ENCODE measurements at places on chromosomes 3 and 15.

DNA sequence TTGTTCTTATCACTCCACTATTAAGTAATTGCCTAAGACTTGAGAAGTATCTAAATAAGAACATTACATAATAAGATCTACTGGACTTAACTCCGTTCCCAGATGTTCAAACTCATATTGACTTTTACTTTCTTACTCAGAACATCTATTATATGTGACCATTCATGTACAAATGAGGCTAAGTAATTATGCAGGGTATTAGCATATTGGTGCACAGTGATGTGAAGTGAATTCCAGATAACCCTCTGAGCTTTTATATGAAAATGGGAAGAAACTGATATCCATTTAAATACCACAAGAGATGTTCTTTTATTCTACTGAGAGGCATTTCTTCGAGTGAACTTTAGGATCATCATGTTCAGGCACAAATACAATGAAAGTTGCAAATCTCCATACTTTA lies 135.7 kb downstream of the ZPLD1 start:
- DNase-seq: no peak

DNA sequence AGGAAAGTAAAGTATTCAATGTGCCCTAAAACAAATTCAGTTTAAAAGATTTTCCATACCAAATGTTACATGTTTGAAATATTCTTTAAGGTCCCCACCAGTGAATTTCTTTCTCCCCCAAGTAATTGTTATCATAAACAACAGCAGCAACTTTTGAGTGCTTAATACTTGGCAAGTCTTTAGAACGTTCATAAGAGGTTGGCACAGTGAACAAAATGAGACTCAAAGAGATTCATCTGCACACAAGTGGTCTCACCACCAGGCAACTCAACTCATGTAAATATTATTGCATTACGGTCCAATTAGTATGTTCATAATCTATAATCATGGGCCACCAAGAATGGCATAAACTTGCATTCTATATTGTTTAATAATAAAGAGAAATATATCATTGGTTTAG lies 98.7 kb downstream of the TBL1XR1 start:
- DNase-seq: no peak

DNA sequence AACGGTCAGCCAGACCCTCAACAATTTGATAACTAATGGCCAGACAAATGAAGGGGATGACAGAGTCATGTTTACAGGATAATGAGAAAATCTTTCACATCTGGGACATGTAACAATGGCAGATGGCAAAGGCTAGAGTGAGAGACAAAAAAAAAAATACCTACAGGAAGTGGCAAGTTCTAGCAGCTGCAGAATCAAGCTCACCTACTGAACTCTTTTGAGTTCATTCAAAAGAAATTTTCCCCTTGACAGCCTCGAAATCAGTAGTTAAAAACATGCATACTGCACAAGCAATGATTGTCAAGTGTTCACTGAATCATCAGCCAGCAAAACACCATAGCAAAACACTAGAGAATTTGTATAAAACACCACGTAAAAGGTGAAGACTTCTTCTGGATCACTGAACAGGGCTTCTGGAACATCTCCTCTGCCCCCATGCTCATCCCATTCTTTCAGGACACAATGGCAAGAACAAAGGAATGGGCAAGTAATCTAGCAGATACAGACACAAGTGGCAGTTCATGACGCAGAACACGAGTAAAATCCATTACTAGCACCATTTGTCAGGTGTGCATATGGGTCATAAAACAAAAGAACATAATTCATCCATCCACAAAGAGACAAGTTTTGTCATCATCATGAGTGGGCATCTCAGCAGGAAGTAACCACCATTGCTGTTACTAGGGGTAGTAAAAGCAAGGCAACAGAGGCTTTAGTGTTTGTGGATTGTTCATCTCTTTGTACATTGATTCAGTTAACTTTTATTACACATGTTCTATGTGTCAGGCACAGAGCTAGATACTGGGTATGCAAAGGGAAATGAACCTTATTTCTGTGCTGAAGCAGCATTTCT lies 13.8 kb upstream of the KCNMB2 start:
- DNase-seq: no peak

GRCh38 chr3:124263168-124263567 lies 271.2 kb upstream of the ROPN1 start:
- DNase-seq: no peak

DNA sequence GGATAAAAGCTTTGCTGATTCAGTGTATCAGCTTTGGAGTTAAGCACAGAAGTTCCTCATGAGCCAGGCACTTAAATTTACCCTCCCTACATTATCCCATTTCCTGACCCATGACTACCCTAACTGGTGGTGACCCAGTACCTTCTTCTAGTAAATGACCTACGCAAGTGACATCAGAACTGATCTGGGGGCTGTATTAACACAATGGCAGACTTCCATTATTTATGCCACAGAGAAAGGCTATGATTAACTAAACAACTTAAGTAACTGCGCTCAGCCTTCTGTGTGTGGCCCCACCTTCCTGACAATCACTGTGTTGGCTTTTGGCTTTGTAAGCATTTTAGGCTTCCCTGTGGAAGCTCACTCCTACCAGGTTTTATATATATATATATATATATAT lies 1.9 kb downstream of the MB21D2 start:
- DNase-seq: no peak

GRCh38 chr15:62832231-62832630 lies 210.3 kb upstream of the TPM1 start:
- DNase-seq: no peak

GRCh38 chr3:58066842-58067241 lies 58.6 kb downstream of the FLNB start:
- DNase-seq: no peak

- DNase-seq: no peak
Observed at GRCh38 chr3:25479727-25480010, 51.6 kb downstream of the RARB start.

DNA sequence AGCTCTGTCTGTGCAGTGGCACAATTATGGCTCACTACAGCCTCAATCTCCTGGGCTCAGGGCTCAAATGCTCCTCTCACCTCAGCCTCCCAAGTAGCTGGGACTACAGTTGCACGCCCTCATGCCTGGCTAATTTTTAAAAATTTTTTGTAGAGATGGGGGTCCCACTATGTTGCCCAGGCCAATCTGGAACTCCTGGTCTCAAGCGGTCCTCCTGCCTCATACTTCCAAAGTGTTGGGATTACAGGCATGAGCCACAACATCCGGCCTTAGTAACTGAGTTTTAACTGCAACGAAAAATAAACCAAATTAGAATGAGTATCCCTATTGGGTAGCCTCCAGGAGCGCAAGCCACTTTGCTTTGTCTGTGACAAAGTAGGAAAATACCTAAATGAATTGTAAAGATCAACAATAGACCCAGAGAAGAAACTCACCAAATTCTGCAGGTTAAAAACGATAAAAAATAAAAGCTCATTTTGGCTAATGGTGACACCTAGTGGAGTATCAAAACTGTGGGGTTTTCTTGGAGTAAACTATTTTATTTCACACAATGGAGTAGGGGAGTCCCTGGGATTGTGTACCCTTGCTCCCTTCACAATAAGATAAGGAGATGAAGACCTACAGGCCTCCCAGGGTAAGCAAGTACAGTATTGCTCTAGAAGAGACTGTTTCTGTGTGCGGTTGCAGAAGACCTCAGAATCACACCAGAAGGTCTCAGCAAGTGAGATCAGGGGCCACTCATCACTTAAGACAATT lies 21.0 kb upstream of the CA12 start:
- peak; percentile 45 for DNase-seq

DNA sequence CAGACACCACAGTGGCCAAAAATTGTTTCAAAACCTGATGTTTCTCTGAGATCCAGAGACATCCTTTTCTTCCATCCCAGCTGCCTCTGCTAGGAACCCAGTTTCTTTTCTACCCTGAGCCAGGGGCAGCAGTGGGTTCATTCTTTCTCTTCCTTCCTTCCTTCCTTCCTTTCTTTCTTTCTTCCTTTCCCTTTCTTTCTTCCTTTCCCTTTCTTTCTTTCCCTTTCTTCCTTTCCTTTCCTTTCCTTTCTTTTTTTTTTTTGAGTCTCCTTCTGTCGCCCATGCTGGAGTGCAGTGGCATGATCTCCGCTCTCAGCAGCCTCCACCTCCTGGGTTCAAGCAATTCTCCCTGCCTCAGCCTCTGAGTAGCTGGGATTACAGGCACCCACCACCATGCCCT lies 30.7 kb upstream of the COPG1 start:
- DNase-seq: no peak

GRCh38 chr3:118075873-118076272 lies 958.8 kb downstream of the IGSF11 start:
- no peak for DNase-seq

- DNase-seq: no peak
Observed at GRCh38 chr3:8223766-8224165, 277.9 kb upstream of the LMCD1 start.

- DNase-seq: no peak
Observed at GRCh38 chr15:70514251-70514650, 249.1 kb downstream of the UACA start.

DNA sequence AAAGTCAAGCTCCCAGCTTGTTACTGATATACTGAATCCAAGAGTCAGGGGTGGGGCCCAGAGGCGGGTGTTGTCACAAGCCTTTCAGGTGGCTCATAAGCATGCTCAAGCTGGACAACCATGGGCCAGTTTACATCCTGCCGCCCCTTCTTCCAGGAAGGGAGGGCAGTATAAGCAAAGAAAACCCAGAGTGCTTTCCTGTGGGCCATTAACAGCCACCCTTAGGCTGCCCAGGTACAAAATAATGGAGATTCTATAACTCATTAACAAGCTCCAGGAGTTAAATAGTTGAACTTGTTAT lies 183.2 kb downstream of the NTRK3 start:
- DNase-seq: no peak

GRCh38 chr3:175057401-175057800 lies 198.3 kb downstream of the NAALADL2 start:
- no peak for DNase-seq

DNA sequence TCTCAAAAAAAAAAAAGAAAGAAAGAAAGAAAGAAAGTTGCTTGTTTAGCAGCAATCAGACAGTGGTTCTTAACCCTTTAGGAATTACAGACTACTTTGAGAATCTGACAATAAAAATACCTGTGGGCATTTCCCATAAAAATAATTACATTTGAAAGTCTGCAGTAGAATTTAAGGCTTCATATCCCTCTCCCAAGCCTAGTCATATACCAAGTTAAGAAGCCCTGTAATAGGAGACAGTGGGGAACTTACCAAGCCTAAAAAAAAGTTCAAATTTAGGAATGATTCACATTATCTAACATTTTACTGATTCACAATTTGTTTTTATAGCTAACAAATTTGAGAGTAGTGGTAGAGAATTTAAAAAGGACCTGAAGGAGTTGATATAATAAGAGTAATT lies 47.5 kb downstream of the LRRFIP2 start:
- DNase-seq: no peak

DNA sequence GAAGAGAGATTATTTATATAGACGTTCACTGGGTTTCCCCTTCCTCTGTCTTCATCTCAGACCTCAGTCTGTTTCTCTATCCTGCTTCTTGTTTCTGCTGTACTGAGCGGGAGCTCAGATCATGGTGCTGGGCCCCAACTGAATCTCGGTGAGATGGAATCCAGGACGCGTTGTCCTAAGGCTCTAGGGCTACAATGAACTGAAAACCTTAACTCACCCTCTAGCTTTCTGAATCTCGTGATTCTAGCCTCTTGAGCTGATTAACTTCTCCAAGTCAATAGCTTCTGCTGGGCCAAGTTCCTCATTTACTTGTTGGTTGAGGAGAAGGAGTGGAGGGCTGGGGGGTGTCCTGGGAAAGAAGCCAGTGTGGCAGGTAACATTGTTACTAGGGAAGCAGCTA lies 32.7 kb upstream of the MAP3K13 start:
- DNase-seq: no peak

GRCh38 chr15:71708741-71709140 lies 101.6 kb upstream of the NR2E3 start:
- DNase-seq: no peak

- no peak for DNase-seq
Observed at GRCh38 chr3:126957776-126958637, 24.9 kb upstream of the PLXNA1 start.

DNA sequence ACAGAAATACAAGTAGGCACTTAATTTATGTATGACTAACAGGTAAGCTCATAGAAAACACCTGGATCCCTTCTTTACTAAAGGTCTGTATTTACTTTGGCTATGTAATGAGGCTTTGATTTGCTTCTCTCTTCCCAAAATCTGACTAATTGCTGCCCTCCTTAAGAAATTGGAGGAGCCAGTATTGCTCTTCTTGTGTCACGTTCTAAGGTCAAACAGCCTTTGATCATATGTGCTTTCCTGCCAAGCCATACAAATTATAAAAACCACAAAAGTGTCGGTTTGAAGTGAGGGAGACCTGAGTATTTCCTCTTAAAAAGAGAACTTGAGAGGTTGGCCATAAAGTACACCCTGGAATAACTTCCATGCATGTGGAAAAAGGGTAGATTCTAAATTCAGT lies 112.1 kb upstream of the MB21D2 start:
- DNase-seq: no peak

DNA sequence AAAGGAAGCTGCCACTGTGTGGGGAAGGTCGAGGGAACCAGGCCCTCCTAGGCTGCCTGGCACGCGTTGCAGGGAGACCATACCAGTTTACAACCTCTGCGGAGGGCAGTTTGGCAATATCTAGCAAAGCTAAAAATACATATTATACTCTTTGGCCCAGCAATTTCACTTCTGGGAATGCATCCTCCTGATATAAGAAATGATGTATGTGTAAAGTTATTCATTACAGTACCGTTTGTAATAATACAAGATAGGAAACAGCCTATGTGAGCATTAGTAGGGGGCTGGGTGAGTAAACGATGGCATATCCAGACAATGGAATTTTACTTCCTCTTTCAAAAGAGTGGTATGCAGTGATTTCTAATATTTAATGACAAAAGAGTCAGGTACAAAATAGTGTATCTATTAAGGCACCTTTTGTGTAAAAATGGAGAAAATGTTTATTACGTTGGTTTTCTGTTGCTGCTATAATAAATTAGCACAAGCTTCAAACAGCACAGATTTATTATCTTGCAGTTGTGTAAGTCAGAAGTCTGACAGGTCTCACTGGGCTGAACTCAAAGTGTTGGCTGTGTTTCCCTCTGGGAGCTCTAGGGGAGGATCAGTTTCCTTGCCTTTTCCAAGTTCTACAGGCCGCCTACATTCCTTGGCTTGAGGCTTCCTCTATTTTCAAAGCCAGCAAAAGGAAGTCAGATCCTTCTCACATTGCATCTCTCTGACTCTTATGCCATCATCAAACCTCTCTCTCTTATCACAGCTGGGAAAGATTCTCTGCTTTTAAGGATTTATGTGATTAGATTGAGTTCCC lies 9.0 kb downstream of the APOD start:
- DNase-seq: no peak

- no peak for DNase-seq
Observed at GRCh38 chr15:100192097-100193080, 149.4 kb downstream of the ADAMTS17 start.

GRCh38 chr3:30203301-30203700 lies 403.1 kb upstream of the TGFBR2 start:
- DNase-seq: no peak

DNA sequence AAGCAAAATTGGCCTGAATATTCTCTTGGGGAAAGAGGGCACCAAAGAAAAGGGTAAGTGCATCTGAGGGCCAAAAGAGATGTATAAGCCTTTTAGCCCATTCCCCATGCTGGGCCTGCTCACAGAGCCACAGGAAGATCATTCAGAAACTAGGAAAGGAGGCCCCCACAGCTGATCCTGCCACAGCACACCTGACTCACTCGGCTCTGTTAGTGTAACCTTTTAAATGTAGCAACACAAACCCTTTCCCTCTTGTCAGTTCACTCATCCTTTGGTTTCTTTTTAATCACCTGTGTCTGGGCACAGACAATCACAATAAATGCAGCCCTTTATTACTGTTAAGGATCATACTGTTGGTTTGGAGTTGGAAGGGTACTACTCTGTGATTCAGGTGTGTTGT lies 69.9 kb downstream of the PDCD6IP start:
- DNase-seq: no peak
